Left colon (tissue), 2 donors: ENCODE measurements at places on chromosomes 2 and 18.

DNA sequence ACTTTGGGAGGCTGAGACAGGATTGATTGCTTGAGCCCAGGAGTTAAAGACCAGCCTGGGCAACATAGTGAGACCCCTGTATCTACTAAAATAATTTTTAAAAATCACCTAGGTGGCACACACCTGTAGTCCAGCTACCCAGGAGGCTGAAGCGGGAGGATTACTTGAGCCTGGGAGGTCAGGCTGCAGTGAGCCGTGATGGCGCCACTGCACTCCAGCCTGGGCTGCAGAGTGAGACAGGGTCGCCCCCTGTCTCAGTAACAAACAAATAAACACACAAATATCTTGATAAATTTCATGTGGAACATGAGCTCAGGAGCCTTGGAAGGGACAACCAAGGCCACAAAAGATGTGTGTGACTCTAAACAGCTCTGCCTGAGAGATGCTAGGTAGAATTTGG lies 11.7 kb upstream of the ANKRD53 start:
- DNase-seq = no peak

DNA sequence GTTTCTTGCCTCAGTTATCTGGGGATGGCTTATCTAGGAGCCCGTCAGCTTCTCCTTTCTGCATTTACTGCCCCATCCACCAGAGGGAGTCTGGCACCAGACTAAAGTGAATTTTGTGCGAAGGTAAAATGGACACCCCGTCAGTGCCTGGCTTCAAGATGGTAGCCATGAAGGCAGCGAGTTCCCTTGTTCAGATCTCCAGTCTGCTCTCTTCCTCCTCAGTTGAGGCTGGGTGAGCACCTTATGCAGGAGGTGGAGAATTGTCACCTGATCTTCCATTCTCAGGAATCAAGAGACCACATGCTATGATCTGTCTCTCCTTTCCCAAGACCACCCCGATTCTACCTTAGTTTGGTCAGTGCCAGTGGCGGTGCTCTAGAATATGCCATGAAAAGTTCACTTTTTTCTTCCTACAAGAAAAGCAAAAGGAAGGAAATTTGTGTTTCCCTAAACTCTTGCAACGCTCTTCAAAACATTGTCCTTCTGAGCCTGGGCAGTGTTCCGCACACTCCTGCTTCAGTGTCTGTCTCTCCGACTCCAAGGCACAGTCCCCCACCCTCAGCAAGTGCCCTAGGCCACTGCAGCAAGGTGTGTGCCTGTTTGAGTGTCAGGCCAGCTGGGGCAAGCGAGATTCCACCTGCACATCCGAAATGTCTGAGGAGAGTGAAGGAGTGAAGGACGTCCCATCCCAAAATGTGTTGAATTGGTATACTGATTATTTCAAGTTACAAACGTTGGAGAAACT lies 168.6 kb downstream of the SS18 start:
- peak; percentile 27 for DNase-seq

- DNase-seq = no peak
These were observed 63.4 kb downstream of the STAT1 start for GRCh38 chr2:190950566-190950991.

DNA sequence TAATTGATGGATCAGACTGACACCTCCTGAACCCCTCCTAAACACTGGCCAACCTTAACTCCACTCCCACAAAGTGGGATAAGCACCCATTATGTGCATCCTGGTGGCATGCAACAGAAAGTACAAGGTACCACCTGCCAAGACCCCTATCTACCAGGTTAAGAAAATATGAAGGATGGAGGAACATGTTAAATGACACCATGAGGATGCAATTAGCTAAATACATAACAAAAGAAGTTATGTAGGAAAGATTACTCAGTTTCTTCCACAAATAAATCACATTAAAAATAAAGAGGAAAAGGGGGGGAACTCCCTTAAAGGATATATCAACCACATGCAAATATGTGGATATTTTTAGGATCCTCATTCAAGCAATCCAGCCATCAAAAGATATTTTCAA lies 12.6 kb downstream of the CTAGE1 start:
- DNase-seq = no peak

- DNase-seq = no peak
These were observed 828.3 kb upstream of the PIK3C3 start for GRCh38 chr18:41126541-41127235.

GRCh38 chr2:62787386-62787785 lies 81.9 kb downstream of the EHBP1 start:
- DNase-seq = no peak

DNA sequence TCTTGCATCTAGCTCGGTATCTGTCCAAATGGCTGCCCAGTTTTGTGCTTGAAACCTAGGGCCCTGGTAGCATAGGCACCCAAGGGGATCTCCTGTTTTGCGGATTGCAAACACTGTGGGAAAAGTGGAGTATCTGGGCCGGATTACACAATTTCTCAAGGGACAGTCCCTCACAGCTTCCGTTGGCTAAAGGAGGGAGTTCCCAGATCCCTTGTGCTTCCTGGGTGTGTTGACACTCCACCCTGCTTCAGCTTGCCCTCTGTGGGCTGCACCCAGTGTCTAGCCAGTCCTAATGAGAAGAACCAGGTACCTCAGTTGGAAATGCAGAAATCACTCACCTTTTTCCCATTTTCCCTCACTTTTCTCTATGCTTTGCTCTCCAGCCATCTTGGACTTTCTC lies 35.5 kb downstream of the RPRM start:
- no peak for DNase-seq

DNA sequence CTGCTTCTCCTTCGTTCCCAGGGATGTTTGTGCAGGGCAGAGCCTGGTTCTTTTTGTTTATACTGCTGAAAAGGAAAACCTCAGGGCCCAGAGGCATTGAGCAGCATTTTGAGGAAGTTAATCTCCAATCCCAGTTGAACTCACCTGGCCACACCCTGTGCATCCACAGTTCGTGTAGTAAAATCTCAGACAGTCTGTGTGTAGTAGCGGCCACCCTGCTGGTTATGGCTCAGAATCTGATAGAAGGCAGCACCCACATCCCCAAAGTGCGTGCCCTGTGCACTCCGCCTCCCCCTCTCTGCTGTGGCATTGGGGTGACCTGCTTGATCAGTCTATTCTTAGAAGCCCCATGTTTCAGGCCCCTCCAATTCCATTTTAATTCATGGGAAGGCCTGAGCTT lies 10.9 kb downstream of the TRIB2 start:
- no peak for DNase-seq

DNA sequence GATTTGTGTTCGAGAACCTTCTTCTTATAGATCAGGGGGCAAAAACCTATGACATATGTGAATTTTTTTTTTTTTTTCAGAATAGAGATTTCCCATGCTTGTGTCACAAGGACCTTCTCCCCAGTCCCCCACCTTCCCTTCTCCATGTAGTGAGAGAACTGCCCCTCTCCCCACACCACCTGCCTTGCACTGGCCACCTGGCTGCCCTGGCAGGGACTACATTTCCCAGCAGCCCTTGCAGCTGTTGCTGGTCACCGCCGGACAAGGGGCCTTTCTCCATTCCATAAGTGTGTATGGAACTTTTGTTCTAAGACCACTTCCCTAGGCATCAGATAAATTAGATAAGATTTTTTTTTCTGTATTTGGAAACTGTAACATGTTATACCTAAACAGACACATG lies 22.2 kb downstream of the MBP start:
- no peak for DNase-seq

DNA sequence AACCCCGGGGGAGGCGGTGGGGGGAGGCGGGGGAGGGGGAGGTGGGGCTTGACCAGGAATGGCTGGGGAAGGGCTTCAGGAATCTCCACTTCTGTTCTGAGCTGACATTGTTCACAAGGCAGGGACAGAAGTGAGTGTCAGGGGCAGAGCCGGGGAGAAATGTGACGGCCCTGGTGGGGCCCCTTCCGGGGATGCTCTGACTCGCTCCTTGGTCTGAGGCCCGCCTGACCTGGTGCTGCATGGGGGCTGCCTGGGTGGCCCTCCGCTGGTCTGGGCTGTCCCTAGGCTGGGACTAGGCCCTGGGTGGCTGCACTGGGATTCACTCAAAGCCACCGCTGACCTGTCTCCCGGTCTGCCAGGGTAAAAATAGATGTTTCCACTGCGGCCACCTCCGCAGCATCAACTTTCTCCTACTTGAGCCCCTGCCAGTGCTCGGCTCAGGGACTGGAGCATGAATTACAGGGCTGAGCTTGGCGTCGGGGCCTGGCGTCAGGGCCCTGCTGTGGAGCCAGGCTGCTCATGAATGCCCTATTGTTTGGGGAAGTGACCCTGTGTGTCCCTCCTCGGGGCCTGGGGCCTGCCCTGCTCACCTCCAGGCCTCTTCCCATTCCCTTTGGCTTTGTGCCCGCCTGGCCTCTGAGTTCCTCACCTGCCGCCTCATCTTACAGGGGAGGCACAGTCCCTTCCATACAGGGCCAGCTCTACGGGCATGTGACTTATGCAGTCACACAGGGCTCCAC lies 247.5 kb downstream of the DYSF start:
- DNase-seq = peak; percentile 60

DNA sequence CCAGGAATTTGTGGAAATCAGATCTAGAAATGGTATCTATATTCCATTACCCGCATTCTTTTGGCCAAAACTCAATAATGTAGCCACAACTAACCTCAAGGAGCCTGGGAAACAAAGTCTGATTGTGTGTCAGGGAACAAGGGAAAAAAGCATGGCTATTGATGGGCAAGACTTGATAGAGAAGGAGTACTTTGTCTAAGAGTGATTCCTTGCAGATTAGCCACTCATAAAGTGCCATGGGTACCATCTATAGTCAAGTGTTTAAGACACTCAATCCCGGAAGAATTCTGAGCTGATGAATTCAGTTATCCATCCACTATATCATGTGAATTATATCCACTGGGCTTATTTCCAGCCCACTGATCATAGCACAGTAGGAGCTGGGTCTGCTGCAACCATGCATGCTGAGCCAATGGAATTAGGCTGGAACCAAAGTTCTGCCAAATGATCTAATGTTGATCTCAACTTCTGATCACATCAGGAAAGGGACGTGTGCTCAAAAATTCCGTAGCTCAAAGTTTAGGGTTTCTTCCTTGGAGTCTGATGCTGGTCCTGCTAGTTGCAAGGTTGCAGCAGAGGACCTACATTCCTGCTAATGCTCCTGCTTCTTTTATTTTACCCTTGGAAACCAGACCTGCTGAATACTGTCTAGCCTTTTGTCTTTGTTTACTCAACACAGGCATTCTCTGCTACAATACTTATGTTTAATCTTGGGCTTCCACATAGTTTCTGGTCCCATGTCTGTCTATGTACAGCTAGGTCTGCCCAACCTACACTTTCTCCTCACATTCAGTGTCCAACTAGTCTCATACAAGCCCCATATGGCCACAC lies 629.7 kb downstream of the IRS1 start:
- DNase-seq = no peak

GRCh38 chr2:10948606-10949230 lies 37.0 kb downstream of the KCNF1 start:
- DNase-seq = no peak

DNA sequence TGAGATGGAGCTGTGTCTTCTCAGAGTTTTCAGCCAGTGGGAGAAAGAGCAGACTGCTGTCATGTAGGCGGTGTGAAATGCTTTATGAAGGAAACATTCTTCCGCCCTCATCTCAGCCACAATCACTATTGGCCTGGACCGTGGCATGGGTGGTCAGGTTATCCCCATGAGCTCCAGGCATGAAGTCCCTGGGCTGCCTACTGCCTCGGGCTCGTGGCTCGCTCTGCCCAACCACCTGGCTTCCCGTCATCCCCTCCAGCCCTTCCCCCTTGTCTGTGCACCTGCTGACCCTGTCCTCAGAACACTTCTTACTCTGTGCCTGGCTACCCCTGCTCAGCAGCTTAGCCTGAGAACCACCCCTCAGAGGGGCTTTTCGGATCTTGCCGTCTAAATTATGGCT lies 15.5 kb downstream of the COLEC11 start:
- DNase-seq = no peak

GRCh38 chr18:25287106-25287505 lies 64.9 kb downstream of the ZNF521 start:
- no peak for DNase-seq

GRCh38 chr2:226308986-226309385 lies 490.6 kb downstream of the IRS1 start:
- no peak for DNase-seq

DNA sequence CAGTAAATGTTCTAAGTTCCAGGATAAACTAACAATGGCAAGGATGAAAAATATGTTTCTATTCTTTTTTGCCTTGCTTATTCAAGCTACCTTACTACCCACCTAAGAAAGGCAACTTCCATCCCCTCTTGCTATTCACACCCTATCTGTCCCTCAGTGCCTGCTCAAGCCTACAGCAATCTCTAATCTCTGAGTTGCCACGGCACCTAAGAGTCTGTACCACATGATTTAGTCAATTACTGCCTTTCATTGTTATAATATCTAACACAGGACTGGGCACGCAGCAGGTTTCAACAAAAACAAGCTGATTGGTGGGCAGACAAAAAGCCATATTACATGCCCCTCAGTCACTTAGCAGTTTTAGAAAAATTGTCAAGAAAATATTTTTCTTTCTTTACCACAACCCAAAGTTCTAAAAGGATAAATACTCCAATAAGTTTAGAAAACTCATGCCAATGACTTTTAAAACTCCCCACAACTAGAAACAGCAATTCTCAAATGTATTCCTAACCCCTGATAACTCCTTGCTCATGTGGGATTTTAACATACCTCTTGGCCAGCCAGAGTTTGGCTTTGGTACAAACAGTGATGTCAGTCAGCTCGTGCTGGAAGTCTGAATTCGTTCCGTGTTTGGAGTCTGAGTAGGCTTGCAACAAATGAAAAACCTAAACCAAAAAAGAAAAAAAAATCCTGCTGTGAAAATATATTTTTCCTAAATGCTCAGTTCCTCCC lies 117.3 kb upstream of the ZFP36L2 start:
- peak; percentile 50 for DNase-seq

- DNase-seq = no peak
These were observed 55.5 kb downstream of the RIT2 start for GRCh38 chr18:43060020-43060419.

GRCh38 chr2:109264595-109265328 lies 135.8 kb downstream of the SH3RF3 start:
- DNase-seq = no peak

DNA sequence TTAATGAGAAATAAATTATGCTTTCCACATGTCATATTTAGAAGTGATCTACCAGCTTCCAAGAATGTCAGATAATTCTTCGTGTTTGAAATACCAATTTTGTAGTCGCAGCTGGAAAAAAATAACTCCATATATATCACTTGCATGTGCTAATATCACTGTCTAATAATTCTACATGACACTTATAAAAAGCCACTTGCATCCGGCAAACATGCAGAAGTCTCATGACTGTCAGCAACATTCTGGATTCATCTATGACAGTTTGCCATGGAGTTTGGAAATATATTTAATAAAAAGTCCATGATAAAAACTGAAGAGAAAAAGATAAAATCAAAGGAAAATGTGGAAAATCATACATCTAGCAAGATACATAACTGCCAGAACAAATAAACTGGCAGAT lies 1784.4 kb downstream of the SUCLG1 start:
- no peak for DNase-seq

DNA sequence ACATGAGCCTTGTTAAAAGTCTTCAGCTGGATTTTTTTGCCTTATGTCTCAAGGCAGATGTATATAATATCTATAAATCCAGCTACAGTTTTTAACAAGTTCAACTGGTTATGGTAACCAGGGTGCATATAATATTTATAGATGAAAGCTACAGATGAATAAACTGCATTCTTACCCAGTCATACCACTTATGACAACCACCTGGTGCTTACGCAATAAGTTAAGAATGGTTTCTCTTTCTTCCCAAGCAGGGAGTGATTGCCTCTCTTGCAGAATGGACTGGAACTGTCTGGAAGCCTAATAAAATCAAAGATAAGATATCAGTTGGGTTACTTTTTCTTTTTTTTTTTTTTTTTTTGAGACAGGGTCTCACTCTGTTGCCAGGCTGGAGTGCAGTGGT lies 19.6 kb downstream of the DHX57 start:
- no peak for DNase-seq

GRCh38 chr2:226773291-226773690 lies 26.3 kb downstream of the IRS1 start:
- no peak for DNase-seq
